ENCODE measurements at places on chromosomes 2 and 18.

DNA sequence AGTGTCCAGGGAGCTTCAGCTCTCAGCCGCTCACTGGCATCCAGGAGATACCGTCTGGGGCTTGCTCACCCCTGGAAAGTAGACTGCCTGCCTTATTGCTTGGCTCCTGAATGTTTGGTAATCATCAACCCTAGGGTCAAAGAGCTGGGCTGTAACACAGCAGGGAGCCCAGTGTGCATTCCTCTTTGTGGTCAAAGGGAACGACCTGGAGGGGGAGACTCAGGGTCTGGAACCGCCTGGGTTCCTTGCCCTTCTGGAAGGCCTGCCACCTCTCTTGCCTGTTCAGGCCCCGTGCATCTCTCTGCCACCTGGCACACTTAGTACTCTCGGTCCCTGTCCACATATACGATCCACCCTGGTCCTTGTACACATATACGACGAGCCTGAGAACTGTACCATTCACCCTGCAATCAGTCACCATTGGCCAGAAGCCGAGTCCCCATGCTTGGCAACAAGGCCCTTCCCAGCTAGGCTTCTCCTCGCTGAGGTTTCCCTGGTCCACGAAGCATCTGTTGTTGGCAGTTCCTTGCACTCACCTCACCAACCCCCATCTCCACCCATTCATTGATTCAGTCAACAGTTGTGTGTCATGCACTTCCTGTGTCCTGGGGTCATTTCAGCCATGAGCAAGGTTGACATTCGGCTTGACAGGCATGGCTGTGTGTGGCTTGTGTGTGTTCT is at the start of gene NAT8:
Gene NAT8, minus strand, starts transcription at position 85 of the 681 bp plus-strand sequence. CDS start 794 bp downstream, outside the sequence.
- DNase-seq: no peak

DNA sequence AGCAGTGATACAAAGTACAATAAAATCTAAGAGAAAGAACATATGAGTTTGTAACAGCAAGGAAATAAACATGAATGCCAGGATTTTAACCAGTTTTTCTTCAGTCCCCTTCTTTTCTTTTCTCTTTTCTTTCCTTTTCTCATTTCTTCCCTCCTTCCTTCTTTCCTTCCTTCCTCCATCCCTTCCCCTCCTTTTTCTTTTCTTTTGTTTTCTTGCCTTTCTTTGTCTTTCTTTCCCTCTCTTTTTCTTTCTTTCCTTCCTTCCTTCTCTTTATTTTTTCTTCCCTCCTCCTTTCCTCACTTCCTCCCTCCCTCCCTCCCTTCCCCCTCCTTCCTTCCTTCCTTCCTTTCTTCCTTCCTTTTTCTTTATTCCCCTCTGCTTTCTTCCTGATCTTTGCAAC is 142.8 kb upstream of the SYT4 start:
- no peak for DNase-seq

- DNase-seq: no peak
Observed at GRCh38 chr2:26387189-26387588, 14.5 kb upstream of the DRC1 start.

DNA sequence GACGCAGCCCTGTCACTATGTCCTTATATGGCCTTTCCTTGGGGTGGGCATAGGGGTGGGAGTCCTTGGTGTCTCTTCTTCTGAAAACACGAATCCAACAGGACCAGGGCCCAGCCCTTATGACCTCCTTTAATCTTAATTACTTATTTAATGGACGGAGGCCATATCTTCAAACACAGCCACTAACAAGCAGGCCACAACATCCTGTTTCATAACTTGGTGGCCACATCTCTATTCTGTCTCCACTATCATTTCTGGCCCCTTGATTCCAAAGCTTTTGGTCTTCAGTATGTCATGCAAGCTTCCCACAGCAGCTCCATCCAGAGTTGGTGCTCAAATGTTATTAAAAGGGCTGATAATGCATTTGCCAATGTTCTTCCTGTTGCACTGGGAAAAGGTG is 287.3 kb upstream of the SMIM21 start:
- no peak for DNase-seq

GRCh38 chr2:86300496-86300895 is 36.9 kb downstream of the REEP1 start:
- DNase-seq: no peak

- no peak for DNase-seq
Observed at GRCh38 chr2:8648441-8649213, 33.2 kb upstream of the ID2 start.

- no peak for DNase-seq
Observed at GRCh38 chr2:116776556-116776955, 1037.9 kb upstream of the DDX18 start.

DNA sequence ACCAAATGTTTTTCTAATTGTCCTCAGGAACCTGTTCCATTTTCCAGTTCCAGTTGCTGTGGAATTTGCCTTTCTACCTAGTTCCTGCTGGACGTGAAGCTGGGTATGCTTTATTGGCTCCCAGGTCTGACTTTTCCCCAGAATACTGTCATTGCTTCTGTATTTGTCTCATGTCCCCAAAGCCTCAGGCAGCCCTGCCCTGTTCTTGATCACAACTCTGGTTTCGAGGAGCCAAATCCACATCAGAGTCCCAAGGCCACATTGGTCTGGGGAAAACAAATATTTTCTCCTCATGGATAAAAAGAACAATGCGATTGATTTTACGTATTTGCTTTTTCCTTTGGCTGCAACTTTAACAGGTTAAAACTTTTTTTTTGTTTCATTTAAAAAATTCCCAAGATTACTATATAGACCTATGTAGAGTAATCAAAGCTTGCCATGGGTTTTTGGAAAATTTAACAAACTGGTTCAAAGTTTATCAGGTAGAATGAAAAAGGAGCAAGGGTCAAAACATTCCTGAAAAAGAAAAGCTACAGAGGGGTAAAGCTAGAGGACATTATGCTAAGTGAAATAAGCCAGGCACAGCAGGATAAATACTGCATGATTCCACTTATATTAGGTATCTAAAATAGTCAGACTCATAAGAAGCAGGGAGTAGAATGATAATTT is 85.2 kb downstream of the MDH1 start:
- no peak for DNase-seq

GRCh38 chr18:26228562-26229260 is 2.5 kb downstream of the TAF4B start:
- no peak for DNase-seq

- no peak for DNase-seq
Observed at GRCh38 chr2:39743269-39743776, 35.7 kb downstream of the THUMPD2 start.

- DNase-seq: no peak
Observed at GRCh38 chr2:26892133-26892532, 44.2 kb downstream of the DPYSL5 start.

DNA sequence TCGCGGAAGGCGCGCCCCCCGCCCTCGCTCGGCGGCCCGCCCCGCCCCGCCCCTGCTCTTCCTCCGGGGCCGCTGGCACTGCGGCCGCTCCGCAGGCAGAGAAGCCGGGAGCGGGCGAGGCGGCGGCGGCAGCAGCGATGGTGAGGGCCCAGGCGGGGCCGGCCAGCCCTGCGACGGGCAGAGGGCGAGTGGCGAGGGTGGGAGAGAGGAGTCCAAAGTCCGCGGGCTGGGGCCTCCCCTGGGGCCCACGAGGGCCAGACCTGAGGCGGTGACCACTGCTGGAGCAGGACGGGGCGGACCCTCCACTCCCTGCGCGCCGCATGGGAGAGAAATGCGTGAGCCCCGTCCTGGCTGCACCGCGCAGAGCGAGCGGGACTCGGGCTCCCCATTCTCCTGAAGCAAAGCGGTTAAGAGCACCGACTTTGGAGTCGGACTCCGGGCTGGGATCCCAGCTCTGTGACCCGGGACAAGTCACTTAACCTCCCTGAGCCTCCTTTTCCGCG is at the start of gene VAMP5:
Gene VAMP5, plus strand, starts transcription at position 78 of the 503 bp plus-strand sequence. Its CDS starts 60 bp downstream, at position 138.
- DNase-seq: no peak

GRCh38 chr18:53551868-53552426 is 672.5 kb downstream of the MBD2 start:
- no peak for DNase-seq

All from central memory CD4-positive, alpha-beta T cell (primary cell).